Uterine smooth muscle cell (primary cell): ENCODE measurements at places on chromosomes 2 and 18. TPM values are rescaled to one million over a fixed set of nuclear protein-coding genes. Genes with fewer than 3 reads are reported as not detected.

RFX8 gene
- 4.5 and 15.3 TPM in 2 replicates for total RNA-seq

COLEC12 gene
- total RNA-seq: 7.2 and 13.2 TPM in 2 replicates

CHRNG gene
- total RNA-seq: not detected in 2 replicates

GPC1 gene
- 70.9 and 115 TPM in 2 replicates for total RNA-seq

KCNK3 gene
- 0.44 TPM in 1 of 2 replicates, not detected in the other for total RNA-seq

WDR54 gene
- total RNA-seq: 51.6 and 103 TPM in 2 replicates

MERTK gene
- 0.11 and 0.37 TPM in 2 replicates for total RNA-seq

IL1A gene
- 0.12 and 0.22 TPM in 2 replicates for total RNA-seq

ZSWIM2 gene
- 0.11 and 0.62 TPM in 2 replicates for total RNA-seq

SCYGR4 gene
- not detected in 2 replicates for total RNA-seq

MBP gene
- 4.0 and 6.0 TPM in 2 replicates for total RNA-seq

PXDN gene
- 102 and 189 TPM in 2 replicates for total RNA-seq

GRHL1 gene
- under 0.01 and 0.37 TPM in 2 replicates for total RNA-seq
